Uterine smooth muscle cell (primary cell): ENCODE measurements at places on chromosomes 6 and 20. TPM values are rescaled to one million over a fixed set of nuclear protein-coding genes. Genes with fewer than 3 reads are reported as not detected.

The ISM1 gene
- 0.25 and 0.33 TPM in 2 replicates for total RNA-seq

The BMP7 gene
- total RNA-seq, result not detected in 2 replicates

The FAM209B gene
- total RNA-seq, result not detected in 2 replicates

The MSH5 gene
- 13.0 and 21.6 TPM in 2 replicates for total RNA-seq

The COL20A1 gene
- total RNA-seq, result under 0.01 TPM in 1 of 2 replicates, not detected in the other

The HLA-G gene
- not detected in 2 replicates for total RNA-seq

The DNAH8 gene
- total RNA-seq, result under 0.01 and 0.12 TPM in 2 replicates
